ENCODE measurements at places on chromosomes 4 and X.

DNA sequence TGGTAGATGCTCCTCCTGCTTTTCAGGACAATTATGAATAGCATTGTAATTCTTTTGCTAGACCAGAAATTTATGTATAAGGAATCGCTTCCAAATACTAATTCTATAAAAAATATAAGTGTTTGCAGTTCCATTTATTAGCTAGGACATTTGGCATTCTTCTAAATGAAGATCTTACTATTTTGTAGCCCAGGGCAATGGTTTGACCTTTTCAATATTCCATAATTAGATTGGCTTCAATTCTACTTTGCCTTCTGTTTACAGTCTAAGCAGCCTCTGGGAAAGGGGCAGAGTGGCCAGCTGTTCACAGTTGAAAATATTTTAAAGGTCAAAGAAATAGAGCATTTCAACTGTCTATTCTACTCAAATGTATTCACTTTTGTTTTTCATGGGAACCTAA, 912.1 kb upstream of the GRIA3 start:
- DNase-seq = no peak

DNA sequence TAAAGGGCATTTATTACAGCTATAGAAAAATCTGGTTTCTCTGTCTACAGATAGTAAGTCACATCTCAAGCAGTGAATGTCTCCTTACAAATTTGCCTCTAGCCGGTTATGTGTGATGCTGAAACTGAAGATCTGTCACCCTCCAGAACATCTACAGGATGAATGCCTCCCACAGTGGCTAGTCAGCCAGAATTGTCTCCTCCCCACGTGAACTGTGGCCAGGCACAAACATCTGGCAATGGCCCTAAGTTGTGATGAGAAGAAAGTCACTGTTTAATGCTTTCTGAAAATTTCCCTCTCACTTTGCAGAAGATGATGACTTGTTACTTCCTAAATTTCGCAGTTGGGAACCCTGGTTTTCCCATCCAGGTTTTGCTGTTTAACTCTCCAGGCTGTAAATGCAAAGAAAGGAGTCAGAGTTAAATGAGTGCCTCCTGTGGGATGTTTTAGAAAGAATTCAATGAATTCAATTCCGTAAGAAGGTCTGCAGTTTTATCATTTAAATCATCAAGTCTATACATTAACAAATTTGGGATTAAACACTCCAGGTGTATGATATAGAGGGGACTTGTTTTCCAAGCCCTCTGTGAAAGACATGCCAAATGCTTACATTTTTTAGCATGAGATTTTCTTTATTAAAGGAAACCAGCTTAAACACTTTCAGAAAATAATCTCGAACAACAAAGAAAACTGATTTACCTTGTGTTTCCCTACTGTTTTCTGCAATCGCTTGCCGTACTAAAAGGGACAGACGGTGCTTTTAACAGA, 55.4 kb upstream of the TLR3 start:
- no peak for DNase-seq

DNA sequence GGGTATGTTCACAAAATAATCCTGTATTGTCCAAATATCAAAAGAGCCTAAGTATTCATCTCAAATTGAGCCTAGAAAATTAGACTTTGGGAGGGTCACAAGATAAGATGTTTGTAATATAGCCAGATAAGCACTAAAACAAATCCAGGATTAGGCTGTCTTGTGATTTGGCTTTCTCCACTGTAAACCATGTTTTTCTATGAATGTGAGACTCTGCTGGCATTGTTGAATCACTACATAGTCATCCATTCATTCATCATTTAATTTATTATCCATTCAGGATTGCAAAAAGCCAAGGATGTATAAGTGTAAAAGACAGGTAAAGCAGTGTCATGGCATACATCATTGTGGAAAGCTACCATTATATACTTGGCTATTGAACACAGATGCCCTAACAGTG, 148.0 kb downstream of the GRID2 start:
- DNase-seq = no peak

DNA sequence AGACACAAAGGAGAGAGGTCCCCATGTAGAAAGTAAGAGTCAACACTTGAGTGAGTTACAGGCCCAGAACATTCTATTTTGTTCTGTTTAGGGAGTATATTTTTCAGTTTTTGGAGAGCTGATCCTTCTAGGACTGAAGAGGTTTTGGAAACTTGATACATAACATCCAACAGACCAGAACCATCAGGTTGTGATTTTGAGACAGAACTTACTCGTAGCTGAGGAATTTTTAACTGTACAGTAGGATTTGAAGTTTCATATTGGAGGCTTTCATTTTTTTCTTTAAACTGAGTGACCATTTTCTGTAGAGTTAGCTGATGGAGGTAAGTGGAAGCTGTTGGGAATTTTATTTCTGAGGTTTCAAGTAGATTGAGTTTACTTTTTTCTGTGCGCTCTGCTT, 73.3 kb downstream of the NCAPG start:
- DNase-seq = no peak

DNA sequence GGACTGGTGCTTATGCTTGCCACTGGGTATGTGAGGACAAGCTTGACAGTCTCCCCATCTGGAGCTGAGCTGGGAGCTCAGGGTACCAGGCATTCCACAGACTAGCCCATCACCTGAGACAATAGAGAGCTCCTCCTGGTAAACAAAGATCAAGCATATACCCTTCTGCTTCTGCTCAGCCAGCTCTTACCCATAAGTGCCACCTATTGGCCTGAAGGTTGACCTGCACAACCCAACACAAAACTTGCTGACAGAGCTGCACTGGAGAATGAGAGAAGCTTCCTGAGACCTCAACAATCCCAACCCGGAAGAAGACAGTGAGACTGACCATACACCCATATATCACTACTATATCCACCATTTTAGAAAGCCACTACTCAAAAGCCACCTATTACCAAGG, 1049.2 kb upstream of the INTU start:
- DNase-seq = no peak

GRCh38 chr4:4578981-4579380, 37.1 kb upstream of the STX18 start:
- no peak for DNase-seq

DNA sequence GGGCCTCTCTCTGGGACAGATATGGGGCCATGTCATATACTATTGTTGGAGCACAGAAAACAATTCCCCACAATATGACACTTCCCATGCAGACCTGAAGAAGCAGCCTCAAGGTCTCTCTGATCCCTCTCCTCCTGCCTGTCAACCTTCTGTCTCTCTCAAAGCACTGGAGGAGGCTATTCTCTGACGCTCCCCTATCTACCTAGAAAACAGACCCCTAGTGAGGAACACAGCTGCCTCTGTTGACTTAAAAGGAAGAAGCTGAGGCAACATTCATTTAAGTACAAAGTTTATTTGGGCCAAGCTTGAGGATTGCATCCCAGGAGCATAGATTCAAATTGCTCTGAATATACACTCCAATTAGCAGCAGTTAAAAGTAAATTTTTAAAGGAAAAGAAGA, 39.3 kb upstream of the NSG1 start:
- no peak for DNase-seq

- no peak for DNase-seq
Measured at GRCh38 chr4:147244786-147245185, 236.1 kb upstream of the EDNRA start.

DNA sequence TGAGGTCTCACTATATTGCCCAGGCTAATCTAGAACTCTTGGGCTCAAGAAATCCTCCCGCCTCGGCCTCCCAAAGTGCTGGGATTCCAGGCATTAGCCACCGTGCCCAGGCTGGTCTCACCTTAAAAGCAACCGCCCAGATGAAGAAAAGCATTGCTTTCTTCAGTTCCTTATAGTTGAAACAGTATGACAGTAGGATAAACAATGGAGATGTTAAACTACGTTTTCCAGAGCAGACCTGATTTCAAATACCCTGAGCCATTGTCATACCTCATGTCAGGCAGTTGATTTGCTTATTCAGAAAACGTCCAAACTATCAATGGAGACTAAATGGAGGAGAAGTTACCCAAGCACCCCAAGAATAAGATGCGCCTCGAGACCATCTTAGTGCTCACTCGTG, 26.3 kb upstream of the TMEM131L start:
- DNase-seq = no peak

DNA sequence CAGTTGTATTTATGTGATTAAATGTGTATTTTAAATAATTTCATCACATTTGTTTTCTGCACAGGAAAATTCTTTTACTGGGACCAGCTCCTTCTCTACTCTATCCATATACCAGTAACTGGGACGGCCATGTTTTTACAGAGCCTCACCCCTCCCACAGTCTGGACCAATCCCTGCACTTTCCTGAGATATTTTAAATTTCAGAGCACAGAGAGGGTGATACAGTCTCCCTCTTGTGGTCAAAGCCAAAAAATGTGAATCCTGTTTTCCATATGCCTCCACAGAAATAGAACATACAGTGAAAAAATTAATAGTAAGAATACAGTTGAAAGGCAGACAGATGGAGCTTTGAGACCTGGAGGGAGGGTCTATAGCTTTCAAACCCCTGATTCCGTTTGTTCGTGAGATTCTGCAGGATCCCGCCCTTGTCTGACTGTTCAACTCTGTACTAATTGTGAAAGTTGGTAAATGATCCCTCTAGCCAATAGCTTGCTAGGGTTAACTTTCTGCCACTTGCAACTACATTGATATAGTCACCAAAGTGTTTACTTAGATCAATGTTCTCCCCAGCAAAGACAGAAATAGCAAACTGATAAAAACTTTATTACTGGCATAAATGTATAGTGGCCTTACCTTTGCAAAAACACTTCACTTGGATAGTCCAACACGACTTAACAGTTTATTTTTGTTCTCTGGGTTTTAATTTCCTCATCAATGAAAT, 172.2 kb downstream of the PPARGC1A start:
- peak; percentile 3 for DNase-seq

DNA sequence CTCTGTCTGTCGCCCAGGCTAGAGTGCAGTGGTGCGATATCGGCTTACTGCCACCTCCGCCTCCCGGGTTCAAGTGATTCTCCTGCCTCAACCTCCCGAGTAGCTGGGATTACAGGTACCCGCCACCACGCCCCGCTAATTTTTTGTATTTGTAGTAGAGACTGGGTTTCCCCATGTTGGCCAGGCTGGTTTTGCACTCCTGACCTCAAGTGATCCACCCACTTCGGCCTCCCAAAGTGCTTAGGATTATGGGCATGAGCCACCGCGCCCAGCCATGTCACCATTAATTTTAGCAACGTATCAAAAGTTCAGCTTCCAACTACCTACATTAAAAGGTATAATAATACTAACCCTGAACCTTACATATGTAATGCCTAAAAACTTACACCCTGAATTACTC, 940 bp upstream of the UTP3 start:
- DNase-seq = no peak
